ENCODE measurements at places on chromosomes 1 and 21. TPM values are rescaled to one million over a fixed set of nuclear protein-coding genes. Genes with fewer than 3 reads are reported as not detected.

GRCh38 chr1:172680244-172680643 is 21.3 kb downstream of the FASLG start:
- no peak for DNase-seq

DNA sequence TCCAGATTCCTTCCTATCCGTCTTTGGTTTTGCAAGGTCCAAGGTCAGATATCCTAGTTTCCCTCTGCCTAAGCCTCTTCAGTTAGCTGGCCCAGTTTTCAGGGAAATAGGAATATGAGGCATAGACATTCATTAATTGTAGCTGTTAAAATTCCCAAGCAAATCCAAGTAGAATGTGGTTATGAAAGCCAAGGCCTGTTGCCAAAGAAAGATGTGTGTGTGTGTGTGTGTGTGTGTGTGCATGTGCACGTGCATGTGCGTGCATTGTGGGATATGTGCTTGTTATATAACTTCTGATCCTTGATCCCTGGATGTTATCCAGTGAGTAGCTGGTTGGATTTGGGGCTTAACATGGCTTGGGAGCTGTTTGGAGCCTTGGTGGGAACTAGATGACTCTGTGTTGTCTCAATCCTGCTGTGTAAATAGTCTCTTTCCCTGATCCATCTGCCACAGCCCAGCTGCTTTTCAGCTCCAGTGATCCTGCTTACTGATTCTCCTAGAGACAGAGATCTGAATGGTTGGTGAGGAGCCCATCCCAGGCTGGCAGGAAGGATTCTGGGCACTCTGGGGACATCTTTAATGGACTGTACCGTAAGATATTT is 70.6 kb upstream of the GCLM start:
- DNase-seq = no peak

- DNase-seq = no peak
These were observed at the start of gene SIM2 for GRCh38 chr21:36698981-36699545. Gene SIM2 (plus strand): TSS chr21:36699115. CDS start chr21:36699747, 632 bp downstream.

- DNase-seq = no peak
These were observed 7.8 kb upstream of the PLEKHG5 start for GRCh38 chr1:6499296-6499695.

GRCh38 chr1:93710499-93711453 is 29.1 kb upstream of the BCAR3 start:
- no peak for DNase-seq

DNA sequence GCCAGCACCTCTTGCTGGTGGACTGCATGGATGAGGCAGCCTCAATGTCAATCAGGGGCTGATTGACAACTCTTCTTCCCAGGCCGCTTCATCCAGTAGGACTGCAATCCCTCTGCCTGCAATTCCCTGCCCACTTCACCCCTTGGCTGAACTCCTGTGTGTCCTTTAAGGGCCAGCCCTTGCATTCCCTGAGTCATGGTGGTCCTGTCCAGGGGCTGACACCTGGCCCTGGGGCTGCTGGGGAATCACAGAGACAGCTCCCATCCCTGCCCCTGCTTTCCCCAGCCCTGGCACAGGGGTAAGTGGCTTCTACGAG is 4.6 kb upstream of the EPS8L3 start:
- DNase-seq = no peak

- no peak for DNase-seq
These were observed 10.3 kb downstream of the AGO1 start for GRCh38 chr1:35893051-35893879.

- DNase-seq = peak; percentile 51
These were observed 1.4 kb downstream of the LRRC41 start for GRCh38 chr1:46301808-46302640.

- no peak for DNase-seq
These were observed 128.4 kb upstream of the NGF start for GRCh38 chr1:115466433-115466832.

- peak; percentile 36 for DNase-seq
These were observed at the start of gene MINDY1 for GRCh38 chr1:151006327-151007052. Gene MINDY1 (minus strand): TSS chr1:151006902. CDS start chr1:151002617, 4,285 bp downstream.

DNA sequence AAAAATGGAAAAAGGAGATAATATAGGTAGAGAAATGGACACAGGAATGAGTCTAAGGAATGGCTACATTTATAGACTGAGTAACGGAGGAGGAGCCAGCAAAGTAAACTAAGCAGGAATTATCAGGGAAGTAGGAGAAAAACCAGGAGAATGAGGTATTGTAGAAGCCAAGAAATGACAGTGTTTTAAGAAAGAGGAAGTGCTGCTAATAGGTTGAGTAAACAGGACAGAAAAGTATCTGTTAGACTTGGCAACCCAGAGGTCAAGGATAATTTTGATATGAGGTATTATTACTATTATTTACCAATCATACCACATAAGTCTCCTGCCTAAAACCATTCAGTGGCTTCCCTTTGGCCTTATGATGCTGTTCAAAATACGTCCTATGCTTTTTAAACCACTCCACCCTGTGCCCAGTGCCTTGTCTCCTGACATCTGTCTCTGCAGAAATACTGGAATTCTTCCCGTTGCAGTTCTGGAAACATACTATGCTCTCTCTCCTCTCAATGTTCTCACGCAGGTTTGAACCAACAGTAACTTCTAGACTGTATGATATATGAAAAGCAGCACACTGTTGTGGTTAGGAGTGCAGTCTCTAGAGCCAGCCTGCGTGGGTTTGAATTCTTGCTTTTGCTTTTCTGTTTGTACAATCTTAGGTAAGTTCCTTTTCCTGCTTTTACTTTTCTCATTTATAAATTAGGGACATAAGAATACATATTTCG is 24.6 kb upstream of the NEK7 start:
- DNase-seq = no peak

- no peak for DNase-seq
These were observed 19.8 kb downstream of the PGLYRP3 start for GRCh38 chr1:153292740-153293479.

The TPTE gene
- total RNA-seq = not detected

DNA sequence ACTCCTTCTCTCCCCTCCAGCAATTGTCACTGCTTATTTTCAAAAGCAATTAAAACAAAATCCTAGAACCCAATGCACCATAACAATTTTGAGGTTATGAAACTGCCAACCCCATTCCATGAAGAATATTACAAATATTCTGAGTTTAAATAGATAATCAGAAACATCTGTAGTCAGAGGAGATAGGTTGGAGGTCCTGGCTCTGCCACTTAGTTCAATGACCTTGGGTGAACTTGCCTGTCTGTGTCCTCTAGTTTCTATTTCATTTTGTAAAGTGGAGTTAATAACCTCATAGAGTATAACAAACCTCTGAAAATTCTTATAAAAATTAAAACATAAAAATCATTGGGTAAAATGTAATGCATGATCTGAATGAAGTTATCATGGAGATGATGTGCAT is 164.6 kb downstream of the KCTD3 start:
- no peak for DNase-seq

The DFFB gene
- total RNA-seq = 23.2 TPM

The IFFO2 gene
- total RNA-seq = 39.0 TPM

DNA sequence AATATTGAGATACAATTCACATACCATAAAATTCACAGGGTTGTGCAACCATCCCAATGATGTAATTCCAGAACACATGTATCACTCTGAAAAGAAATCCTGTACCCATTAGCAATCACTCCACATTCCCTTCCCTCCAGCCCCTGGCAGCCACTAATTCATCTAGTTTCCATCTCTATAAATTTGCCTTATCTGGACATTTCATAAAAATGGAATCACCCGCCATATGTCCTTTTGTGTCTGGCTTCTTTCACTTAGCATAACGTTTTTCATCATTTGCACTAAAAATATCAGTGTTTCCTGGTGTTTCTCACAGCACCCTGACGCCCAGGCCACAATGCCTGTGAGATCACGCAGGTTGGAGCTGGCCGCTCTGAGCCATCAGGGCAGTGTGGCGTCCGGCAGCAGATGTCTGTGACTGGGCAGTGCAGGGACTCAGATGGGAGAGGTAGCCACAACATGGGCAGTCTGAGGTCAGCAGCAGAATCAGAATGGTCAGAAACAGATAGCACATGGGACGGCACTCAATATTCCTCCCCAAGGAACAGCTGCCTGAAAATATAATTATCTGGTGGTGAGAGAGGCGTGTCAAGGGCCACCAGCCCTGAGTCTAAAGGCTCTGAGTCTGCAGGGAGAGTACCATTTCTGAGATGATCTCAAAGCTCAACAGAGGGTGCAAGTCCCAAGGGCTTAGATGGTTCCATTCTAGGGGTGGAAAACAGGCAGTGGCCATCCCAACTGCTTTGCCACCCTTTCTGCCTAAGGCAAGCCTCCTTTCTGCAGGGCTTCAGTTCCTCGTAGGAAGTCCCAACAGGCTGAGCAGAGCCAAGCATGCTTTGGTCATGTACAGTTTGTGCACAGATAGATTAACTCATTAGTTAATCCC is 129.4 kb upstream of the EDN2 start:
- no peak for DNase-seq

DNA sequence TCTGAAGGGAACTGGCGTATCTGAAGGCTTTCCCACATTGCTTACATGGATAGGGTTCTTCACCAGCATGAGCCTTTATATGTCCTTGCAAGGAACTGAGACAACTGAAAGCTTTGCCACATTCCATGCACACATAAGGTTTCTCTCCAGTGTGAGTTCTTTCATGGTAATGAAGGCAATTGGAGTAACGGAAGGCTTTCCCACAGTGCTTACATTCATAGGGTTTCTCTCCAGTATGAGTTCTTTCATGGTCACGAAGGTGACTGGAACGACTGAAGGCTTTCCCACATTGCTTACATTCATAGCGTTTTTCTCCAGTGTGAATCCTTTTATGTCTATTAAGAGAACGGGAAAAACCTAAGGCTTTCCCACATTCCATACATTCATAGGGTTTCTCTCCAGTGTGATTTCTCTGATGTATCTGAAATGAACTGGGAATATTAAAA is 15.0 kb downstream of the ZNF124 start:
- no peak for DNase-seq

DNA sequence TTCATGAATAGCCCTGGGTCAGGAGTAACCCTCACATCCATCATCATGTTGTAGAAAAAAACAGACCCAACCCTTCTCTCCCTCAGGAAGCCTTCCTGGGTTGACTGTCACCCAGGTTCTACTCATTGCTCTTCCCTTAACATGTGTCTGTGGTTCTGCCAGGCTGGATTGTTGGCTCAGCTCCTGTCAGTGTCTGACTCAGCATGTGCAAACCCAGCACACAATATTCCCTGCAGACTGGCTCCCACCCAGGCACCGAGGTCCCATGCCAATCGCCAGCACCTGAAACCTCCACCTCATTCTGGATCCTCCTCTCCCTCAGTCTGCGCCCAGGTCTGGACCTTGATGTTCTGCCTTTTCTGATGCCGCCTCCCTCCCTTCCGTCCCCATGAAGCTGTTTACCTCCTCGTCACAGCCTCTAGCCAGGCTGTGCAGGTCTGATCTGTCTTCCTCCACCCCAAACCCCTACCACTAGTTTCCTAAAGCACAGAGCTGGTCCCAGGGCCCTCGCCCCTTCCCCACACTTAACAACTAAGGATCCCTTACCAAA is 4.3 kb upstream of the S100A8 start:
- DNase-seq = no peak

DNA sequence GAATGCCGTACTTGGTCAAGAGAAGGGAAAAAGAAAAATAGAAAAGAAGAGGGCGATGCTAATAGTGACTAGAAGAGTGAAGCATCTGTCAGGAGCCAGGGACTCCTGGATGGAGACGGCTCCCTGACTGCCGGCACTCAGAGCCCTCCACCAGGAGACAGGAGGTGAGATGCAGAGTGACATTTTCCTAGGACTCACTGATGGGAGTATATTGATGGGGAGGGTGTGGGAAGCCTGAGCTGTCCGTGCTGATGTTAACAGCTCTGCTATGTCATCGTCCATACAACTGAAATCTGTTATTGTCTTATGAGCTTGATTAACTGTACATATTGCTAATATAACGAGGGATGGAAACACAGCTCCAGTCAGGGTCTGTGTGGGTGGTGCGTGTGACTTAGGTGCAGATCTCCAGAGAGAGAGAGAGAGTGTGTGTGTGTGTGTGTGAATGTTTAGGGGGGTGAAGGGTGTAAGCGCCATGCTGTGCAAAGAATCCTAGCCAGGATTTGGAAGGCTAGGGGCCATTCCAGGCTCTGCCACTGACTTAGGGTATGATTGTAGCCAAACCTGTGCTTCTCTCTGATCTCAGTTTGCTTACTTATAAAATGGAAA is 123.0 kb upstream of the KLHDC7A start:
- DNase-seq = no peak

GRCh38 chr1:24931468-24932231 is 1.6 kb upstream of the RUNX3 start:
- DNase-seq = no peak

GRCh38 chr21:35460441-35460840 is 411.3 kb upstream of the RUNX1 start:
- no peak for DNase-seq

DNA sequence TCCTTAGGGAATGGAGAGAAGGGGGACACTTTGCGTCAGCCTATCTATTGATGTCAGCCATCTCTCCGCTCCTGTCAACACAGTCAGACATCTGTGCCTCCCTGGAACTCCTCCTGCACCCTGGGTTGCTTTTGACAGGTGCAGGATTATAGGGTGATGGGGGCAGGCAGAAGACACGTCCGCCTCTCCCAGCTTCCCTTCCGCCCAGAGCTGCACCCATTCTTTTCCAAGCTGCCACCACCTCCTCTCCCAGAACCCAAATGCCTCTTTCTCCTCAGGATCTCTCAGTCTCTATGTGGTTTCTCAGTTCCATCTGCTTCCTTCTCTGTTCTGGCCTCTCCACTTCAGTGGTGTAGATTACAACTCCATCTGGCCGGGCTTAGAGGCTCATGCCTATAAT is 17.1 kb upstream of the KIF1B start:
- no peak for DNase-seq

The RIMKLA gene
- total RNA-seq = 0.06 TPM

The CYP4Z1 gene
- total RNA-seq = not detected

The WNT3A gene
- total RNA-seq = not detected

- DNase-seq = no peak
These were observed 50.8 kb downstream of the CAPN9 start for GRCh38 chr1:230797942-230798365.

The CASQ1 gene
- total RNA-seq = not detected

- DNase-seq = no peak
These were observed 70.2 kb upstream of the KIF26B start for GRCh38 chr1:245084551-245084950.

GRCh38 chr1:110485725-110486124 is 33.2 kb downstream of the KCNA10 start:
- DNase-seq = no peak

- DNase-seq = no peak
These were observed 7.5 kb upstream of the EVI5 start for GRCh38 chr1:92792340-92792782.

The BATF3 gene
- 1.0 TPM for total RNA-seq

- no peak for DNase-seq
These were observed 1.1 kb upstream of the PHTF1 start for GRCh38 chr1:113760102-113761080.

The SPRR2A gene
- total RNA-seq = not detected

Measured in CD4-positive, alpha-beta memory T cell (primary cell).